ENCODE measurements at places on chromosomes 5 and 9. TPM values are rescaled to one million over a fixed set of nuclear protein-coding genes. Genes with fewer than 3 reads are reported as not detected.

CHSY3 gene
- 3.7 TPM for total RNA-seq

GDA gene
- 2.2 TPM for total RNA-seq

SOHLH1 gene
- not detected for total RNA-seq

LECT2 gene
- total RNA-seq, result not detected

DDX41 gene
- total RNA-seq, result 92.1 TPM

C9 gene
- total RNA-seq, result not detected

ADAMTS12 gene
- 82.2 TPM for total RNA-seq

SLC6A7 gene
- not detected for total RNA-seq

TMEM174 gene
- not detected for total RNA-seq

ASPN gene
- not detected for total RNA-seq

DOLPP1 gene
- total RNA-seq, result 15.9 TPM

TIGD6 gene
- 6.5 TPM for total RNA-seq

MELK gene
- total RNA-seq, result 18.0 TPM

WWC1 gene
- 4.9 TPM for total RNA-seq

BRIX1 gene
- total RNA-seq, result 29.2 TPM

MTMR12 gene
- total RNA-seq, result 14.1 TPM

WDR38 gene
- not detected for total RNA-seq

NSG2 gene
- not detected for total RNA-seq

SLC35D2 gene
- 23.0 TPM for total RNA-seq

SPAAR gene
- total RNA-seq, result 0.39 TPM

ECSCR gene
- total RNA-seq, result 0.80 TPM

DDX4 gene
- not detected for total RNA-seq

NR3C1 gene
- 39.2 TPM for total RNA-seq

FAM169A gene
- under 0.01 TPM for total RNA-seq

FREM1 gene
- 0.26 TPM for total RNA-seq

BASP1 gene
- total RNA-seq, result 158 TPM

PCDHB10 gene
- total RNA-seq, result 0.13 TPM

CARTPT gene
- total RNA-seq, result not detected

MEGF10 gene
- total RNA-seq, result 6.3 TPM

TAF11L9 gene
- total RNA-seq, result not detected

KIF24 gene
- 2.5 TPM for total RNA-seq

MOB3B gene
- total RNA-seq, result 3.8 TPM

DNAH5 gene
- total RNA-seq, result 1.7 TPM

SLC6A18 gene
- not detected for total RNA-seq

ERMP1 gene
- 16.1 TPM for total RNA-seq

ANKRD34B gene
- not detected for total RNA-seq

TAF1L gene
- not detected for total RNA-seq

All from epithelial cell of alveolus of lung (primary cell).